ENCODE measurements at places on chromosomes 4 and X. TPM values are rescaled to one million over a fixed set of nuclear protein-coding genes. Genes with fewer than 3 reads are reported as not detected.

The ANXA10 gene
- total RNA-seq: not detected

The SYTL5 gene
- total RNA-seq: not detected

The SLC39A8 gene
- total RNA-seq: 8.4 TPM

GRCh38 chr4:8834681-8835220 is 36.9 kb downstream of the HMX1 start:
- no peak for DNase-seq

GRCh38 chr4:95910749-95911148 is 70.9 kb downstream of the PDHA2 start:
- no peak for DNase-seq

DNA sequence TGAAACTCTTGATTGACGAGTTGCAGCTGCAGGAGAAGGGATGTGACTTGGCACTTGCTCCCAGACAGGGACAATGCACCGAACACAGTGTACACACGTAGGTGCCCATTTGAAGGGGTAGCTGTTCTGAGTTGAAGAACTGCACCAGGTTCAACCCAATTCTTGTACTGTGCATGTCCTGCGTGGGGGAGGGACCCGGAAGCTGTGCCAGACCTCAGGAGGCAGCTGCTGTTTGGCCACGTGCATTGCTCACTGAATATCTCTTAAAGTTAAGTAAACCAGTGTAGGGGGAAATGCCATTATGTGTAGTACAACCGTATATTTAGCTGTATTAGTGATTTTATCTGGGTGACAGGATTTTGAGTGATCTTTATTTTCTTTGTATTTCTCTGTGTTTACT is 12.0 kb upstream of the RBBP7 start:
- peak; percentile 45 for DNase-seq

DNA sequence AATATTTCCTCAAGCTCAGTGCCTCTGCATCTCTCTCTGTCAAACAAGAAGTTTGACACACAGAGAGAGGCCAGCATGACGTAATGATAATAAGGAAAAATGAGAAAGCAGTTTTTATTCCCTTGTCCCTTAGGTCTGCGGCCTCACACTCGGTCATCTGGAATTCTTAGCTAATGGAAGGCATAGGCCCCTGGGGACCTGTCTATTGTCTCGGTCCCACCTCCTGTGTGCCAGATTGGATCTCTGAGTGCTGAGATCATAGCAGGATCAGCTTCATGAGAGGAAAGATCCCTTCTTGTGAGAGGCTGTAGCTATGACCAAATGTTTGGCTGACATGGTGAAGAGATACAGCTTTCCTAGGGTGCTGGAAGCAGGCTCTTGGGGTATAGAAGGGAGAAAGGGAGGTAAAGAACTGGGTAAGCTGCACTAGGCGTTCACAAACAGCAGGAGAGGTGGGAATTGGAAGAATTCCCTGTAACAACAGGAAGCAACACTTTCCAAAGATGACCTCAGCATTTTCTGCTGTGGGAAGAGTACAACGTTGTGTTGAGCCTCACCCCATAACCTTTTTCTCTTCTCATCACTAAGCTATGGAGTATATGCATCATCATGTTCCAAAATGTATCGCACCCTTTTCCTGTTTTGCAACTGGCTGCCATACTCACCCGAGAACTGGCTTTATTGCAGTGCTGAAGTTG is 20.2 kb downstream of the TMEM31 start:
- DNase-seq: no peak

DNA sequence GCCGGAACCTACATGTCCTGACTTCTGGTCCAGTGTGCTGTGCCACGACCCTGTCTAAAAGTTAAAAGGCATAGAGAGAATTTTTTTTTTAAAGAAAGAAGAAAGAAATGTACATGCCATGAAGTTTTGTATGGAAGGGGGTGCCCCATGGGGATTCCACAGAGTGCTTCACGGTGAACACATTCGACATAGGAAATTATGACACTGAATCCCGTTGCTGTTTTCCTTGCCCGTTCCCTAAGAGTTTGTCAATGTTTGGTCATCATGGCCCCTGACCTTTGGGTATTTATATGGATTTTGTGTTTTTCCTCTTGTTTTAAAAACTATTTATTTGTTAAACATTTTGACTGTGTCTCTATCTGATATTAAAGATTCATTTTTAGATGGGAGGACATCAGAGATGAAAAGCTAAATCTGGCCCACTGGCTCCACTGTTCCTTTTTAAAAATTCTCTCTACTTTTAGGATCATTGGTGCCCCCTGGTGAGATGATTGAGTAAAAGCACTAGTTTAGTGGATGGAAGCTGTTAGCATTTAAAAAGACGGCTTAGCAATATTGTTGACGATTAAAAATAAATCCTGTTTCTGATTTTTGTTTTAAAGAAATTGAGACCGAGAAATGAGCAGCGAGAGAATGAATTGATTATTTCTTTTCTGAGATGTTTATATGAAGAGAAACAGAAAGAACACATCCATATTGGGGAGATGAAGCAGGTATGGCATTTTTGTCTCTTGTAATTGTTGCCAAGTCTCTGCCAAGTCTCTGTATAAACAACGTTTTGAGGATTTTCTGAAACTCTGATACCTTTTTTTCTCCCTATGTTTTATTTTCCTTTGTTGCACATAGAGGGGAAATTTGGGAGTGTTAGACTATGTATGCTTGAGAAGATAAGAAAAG is 75.0 kb downstream of the PTTG2 start:
- DNase-seq: peak; percentile 71

DNA sequence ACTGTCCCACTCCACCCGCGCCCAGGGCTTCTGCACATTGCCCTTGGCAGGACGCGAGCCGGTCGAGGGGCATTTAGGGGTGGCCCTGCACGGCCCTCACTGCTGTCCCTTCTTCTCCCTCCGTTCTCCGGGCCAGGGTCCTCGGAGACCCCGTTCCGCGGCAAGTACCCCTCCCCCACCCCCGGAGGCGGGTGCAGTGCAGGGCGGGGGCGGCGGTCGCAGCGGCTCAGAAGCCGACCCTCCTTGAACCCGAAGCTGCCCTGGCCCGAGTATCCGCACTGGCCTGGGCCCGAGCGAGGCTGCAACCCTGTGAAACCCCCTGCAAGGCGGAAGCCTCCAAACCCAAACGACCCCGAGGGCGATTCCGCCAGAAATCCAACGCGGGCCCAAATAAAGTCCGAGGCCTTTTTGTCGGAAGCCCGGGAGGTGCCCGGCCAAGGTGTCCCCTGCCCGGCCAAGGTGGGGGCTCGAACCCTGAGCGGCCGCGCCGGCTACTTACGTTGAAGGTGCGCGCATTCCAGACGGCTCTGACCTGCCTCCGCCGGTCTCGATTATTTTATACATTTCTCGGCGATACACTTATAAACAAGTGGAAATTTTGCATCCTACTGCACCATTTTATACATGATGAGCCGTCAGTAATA is 53.1 kb upstream of the TMEM33 start:
- no peak for DNase-seq

DNA sequence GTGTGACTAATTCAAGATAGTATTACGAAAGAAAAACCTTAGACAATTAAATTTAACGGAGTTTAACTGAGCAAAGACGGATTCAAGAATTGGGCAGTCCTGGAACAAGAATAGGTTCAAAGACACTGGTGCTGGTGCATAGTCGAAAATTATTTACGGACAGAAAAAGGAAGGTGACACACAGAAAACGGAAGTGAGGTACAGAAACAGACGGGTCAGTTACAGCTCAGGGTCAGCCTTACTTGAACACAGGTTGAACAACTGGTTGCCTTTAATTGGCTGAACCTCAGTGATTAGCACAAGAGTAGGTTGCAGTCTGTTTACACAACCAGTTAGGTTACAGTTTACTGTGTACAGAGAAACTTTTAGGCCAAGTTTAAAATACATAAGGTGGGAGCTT is 31.5 kb downstream of the KLHL8 start:
- no peak for DNase-seq

GRCh38 chrX:78693536-78693935 is 34.4 kb upstream of the RTL3 start:
- DNase-seq: no peak

DNA sequence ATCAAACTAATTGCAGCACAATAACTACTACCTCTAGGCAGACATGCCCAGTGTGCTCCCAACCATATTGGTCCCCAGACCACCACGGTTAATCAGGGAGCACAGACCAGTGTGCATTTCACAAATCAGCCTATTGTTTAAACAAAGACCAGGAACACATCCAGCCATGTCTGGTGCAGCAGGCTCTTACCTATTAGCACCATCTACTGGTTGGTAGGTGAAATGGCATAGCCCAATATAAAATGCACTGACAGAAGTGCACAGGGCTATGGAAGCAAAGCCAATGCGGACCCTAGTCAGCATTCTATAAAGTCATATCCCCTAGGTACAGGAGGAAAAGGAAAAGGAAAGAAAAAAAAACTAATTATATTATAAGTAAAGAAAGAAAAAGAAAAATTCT is 15.5 kb upstream of the CYLC1 start:
- DNase-seq: peak; percentile 11
